Liver (tissue), 10 donors: ENCODE measurements at places on chromosomes 11 and 22. TPM values are rescaled to one million over a fixed set of nuclear protein-coding genes. Genes with fewer than 3 reads are reported as not detected.

- H3K4me1 ChIP-seq = peaks cover 10% of the 10 kb centered on the region
- no peak overlapping the region for H3K4me3 ChIP-seq
- no peaks in the 10 kb centered on the region for H3K36me3 ChIP-seq
Measured at GRCh38 chr11:101862391-101863233, 52.2 kb upstream of the CEP126 start.

GRCh38 chr11:115488945-115489344, 15.3 kb downstream of the CADM1 start:
- H3K27ac ChIP-seq = no peak overlapping the region
- H3K36me3 ChIP-seq = no peaks in the 10 kb centered on the region
- H3K4me3 ChIP-seq = no peak overlapping the region

GRCh38 chr11:61116426-61117167, 14.3 kb downstream of the CD5 start:
- H3K36me3 ChIP-seq = no peaks in the 10 kb centered on the region
- no peak overlapping the region for H3K27ac ChIP-seq
- H3K4me1 ChIP-seq = no peaks in the 10 kb centered on the region
- H3K27me3 ChIP-seq = no peaks in the 10 kb centered on the region
- no peak for DNase-seq

- no peak for DNase-seq
- H3K27ac ChIP-seq = no peak overlapping the region
- no peaks in the 10 kb centered on the region for H3K36me3 ChIP-seq
- H3K4me3 ChIP-seq = no peak overlapping the region
- H3K4me1 ChIP-seq = peaks cover 31% of the 10 kb centered on the region
Measured at GRCh38 chr11:27699242-27699925, 871 bp downstream of the BDNF start.

GRCh38 chr22:41447435-41448188, 1.0 kb upstream of the TOB2 start:
- peak overlapping the region; percentile 100 for H3K27ac ChIP-seq
- H3K4me3 ChIP-seq = peak overlapping the region; percentile 60
- no peaks in the 10 kb centered on the region for H3K36me3 ChIP-seq
- DNase-seq = peak; percentile 77

DNA sequence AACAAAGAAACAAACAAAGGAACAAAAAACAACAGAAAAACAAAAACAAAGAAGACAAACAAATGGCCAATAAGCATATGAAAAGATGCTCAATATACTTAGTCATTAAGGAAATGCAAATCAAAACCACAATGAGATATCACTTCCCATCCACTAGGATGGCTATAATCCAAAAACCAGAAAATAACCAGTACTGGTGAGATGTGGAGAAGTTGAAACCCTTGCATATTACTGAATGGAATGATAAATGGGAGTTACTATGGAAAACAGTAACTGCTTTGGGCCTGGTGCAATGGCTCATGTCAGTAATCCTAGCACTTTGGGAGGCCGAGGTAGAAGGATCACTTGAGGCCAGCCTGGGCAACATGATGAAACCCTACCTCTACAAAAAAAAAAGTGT, 44.9 kb upstream of the RBFOX2 start:
- H3K27me3 ChIP-seq = no peaks in the 10 kb centered on the region
- no peak overlapping the region for H3K27ac ChIP-seq
- no peak for DNase-seq
- H3K4me1 ChIP-seq = no peaks in the 10 kb centered on the region
- no peaks in the 10 kb centered on the region for H3K36me3 ChIP-seq
- no peak overlapping the region for H3K4me3 ChIP-seq

DNA sequence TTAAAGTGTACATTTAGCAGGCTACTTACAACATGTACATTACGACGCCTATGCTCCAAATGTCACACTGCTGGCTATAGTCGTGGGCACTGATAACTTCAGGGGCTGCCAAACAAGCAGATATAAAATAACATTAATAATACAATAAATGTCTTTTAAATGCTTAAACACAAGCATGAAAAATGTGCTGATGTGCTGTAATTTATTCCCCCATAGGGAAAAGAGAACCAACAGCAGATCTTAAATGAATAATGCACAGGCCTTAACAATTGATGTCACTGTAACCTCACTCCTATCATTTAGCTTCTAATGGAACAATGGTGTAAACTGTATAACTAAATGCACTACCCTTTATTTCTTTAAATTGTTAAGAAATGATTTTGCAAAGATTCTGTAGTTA, 153.4 kb downstream of the STK33 start:
- no peaks in the 10 kb centered on the region for H3K27me3 ChIP-seq
- H3K27ac ChIP-seq = no peak overlapping the region
- no peaks in the 10 kb centered on the region for H3K36me3 ChIP-seq
- no peaks in the 10 kb centered on the region for H3K4me1 ChIP-seq
- DNase-seq = no peak
- H3K4me3 ChIP-seq = no peak overlapping the region

GRCh38 chr11:67044496-67044895, 12.2 kb upstream of the RHOD start:
- H3K27me3 ChIP-seq = no peaks in the 10 kb centered on the region
- no peak overlapping the region for H3K27ac ChIP-seq
- no peak overlapping the region for H3K4me3 ChIP-seq
- H3K4me1 ChIP-seq = peaks cover 12% of the 10 kb centered on the region
- DNase-seq = no peak

DNA sequence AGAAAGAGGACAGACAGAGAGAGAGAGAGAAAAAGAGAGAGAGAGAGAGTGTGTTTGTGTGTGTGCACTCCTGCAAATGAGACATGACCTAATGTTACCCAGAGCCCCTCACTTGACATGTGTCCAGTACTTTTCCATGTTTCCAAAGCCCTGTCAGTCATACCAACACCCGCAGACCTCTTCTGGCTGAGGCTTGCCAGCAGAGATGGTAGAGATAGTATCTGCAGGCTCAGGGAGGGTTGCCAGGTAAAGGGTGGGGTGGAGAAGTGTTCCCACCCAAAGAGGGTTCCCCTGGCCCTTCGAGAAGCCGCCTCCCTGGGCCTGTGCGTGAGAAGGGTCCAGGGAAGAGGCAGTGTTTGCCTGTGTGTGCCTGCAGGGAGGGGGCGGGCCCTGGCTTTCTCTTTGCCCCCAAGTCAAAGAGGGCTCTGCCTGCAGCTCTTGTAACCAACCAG, 40.7 kb downstream of the POU2F3 start:
- no peak overlapping the region for H3K4me3 ChIP-seq
- H3K27me3 ChIP-seq = no peaks in the 10 kb centered on the region
- H3K36me3 ChIP-seq = no peaks in the 10 kb centered on the region
- DNase-seq = no peak
- H3K27ac ChIP-seq = no peak overlapping the region
- no peaks in the 10 kb centered on the region for H3K4me1 ChIP-seq

DNA sequence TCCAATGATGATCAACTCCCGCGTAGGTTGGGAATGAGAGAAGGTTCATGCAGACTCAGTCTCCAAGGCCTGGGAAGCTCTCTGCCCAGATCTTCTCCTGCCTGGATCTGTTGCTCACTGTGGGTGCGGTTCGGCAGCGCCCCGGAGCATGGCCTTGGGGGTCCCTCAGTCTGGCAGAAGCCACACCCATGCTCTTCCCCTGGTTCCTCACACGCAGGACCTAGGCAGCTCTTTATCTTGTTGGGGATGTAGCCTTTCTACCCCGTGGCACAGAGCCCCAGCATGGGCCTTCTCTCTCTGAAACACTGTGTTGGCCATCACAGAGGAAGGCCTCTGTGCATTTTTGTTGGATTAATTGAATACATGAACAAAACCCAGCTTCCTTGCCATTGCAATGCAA, 1461.6 kb downstream of the BRD1 start:
- H3K36me3 ChIP-seq = no peaks in the 10 kb centered on the region
- no peak overlapping the region for H3K4me3 ChIP-seq
- DNase-seq = no peak
- no peaks in the 10 kb centered on the region for H3K27me3 ChIP-seq

The CLDN5 gene
- 31.5 TPM for total RNA-seq

The SCN2B gene
- 0.05 TPM for total RNA-seq

The TTC28 gene
- total RNA-seq = 19.4 TPM

The GRIA4 gene
- not detected for total RNA-seq

The AGBL2 gene
- 1.7 TPM for total RNA-seq

The BCO2 gene
- total RNA-seq = 190 TPM

The MYRF gene
- total RNA-seq = 3.5 TPM

The OR9Q1 gene
- total RNA-seq = not detected

The DEUP1 gene
- total RNA-seq = 0.09 TPM

The CAT gene
- total RNA-seq = 503 TPM

The HTR3A gene
- not detected for total RNA-seq
